ENCODE measurements at places on chromosomes 1 and 21. TPM values are rescaled to one million over a fixed set of nuclear protein-coding genes. Genes with fewer than 3 reads are reported as not detected.

DNA sequence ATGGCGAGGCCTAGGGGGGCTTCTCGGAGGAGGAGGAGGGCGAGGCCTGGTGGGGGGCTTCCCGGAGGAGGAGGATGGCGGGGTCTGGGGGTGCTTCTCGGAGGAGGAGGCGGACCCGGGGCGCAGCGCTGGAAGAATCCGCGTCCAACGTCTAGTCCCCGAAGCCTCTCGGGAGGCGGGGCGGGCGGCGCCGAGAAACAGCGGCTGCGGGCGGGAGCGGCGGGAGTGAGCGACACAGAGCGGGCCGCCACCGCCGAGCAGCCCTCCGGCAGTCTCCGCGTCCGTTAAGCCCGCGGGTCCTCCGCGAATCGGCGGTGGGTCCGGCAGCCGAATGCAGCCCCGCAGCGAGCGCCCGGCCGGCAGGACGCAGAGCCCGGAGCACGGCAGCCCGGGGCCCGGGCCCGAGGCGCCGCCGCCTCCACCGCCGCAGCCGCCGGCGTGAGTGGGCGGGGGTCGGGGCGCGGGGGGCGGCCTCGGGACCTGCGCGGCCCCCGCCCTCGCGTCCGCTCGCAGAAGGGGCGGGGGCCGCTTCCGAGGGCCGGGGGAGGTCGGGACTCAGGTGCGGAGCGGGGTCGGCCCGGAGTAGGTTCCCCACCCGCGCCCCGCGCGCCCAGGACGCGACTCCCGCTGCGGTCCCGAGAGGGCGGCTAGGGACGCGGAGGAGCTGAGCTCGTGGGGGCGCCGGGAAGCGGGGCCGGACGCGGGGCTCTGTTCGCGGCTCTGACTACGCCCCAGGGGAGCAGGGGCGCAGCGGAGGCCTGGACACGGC lies at the start of gene KLHL17:
Gene KLHL17 (plus strand): TSS at position 222 of the 769 bp plus-strand sequence. CDS start 110 bp downstream, at position 332.
- DNase-seq = peak; percentile 91

- DNase-seq = no peak
Observed at GRCh38 chr1:21921100-21921875, 15.8 kb downstream of the HSPG2 start.

DNA sequence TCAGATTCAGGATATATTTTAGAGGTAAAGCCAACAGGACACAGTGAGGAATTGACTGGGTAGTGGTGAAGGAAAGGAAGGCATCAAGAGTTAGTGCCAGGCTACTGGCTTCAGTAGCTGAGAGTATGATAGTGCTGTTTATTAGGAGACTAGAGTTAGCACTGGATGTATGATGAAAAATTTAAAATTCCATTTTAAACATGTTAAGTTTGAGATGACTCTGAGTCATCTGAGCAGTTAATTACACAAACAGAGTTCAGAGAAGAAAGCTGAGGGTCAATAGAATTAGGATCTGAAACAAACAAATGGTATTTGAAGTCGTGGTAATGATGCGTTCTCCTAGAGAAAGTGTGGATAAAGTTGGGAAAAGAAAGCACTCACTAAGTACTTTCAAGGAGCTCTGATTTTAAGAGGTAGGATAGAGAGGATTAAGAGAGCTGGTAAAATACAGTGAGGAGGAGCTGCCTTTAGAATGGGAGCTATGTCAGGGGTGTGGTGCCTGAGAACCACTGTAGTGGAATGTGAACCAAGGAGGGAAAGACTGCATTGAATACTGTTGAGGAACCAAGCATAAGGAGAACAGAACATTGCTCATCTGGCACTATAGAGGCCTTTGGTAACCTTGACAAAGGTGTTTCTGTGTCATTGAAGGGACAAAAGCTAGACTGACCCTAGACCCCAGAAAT lies 21.7 kb upstream of the SHCBP1L start:
- no peak for DNase-seq

Gene FAM72A
- 1.1 TPM for polyA plus RNA-seq

Gene CDCA8
- 0.38 TPM for polyA plus RNA-seq

DNA sequence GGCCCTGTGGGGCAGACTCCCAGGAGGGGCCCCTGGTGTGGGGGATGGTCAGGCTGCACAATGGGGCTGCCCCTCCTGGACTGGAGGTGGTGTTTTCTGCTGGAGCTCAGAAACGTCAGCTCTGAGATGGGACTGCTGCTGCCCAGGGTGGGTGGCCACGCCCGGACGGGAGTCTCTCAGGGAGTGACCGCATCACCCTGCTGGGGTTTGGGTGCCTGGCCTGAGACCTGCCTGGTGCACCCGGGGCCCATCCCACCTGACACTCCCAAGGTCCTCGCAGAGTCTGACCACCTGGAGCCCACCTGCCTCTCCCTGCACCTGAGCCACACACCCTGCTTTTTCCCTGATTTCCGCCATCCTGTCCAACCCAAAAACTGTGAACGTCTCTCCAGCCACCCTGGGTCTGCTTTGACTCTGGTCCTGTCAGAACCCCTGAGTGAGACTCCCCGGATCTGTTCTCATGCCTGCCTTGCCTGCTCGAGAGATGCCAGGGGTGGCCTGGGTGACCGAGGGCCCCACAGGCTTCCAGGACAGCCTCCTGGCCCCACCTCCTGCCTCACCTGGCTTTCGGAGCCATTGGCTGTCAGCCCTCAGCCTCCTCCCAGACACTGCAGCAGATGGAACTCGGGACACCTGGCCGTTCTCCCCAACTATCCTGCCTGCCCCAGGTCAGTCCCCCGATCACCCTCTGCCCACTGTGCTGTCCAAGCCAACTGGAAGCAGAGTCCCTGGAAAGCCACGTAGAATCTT lies 11.6 kb upstream of the SMYD3 start:
- no peak for DNase-seq

DNA sequence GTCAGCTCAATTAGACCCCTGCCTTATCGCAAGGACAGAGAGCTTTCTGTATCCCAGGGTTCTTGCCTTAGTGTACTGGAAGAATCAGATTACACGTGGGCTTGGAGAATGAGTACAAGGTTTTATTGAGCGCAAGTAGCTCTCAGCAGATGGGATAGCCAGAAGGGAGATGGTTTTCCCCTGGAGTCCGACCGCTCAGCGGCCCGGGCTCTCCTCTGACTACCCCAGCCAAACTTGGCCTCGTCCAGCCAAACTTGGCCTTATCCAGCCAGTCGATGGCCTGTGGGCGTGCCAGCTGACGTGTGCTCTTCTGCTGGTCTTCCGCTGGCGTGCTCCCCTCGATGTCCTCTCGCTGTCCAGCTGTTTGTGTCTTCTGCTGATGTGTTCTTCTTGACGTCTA lies 136.9 kb downstream of the SYT14 start:
- no peak for DNase-seq

DNA sequence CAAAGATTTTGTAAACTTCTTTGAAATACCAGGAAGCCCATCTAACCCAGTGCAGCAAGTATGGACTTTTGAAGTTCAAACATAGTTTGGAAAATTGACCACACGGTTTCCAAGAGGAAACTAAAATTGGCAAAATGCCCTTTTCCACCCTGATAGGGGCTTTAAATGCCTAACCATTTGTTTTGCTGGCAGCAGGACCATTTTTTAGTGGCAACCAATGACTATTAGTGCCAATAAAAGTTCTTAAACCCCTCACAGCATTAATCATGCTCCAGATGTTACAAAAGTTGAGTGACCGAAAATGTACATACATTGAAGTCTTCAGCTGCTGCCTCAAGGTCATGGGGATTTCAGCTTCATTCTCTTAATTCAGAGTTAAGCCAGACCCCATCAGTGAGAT lies 46.4 kb upstream of the ENAH start:
- DNase-seq = no peak

DNA sequence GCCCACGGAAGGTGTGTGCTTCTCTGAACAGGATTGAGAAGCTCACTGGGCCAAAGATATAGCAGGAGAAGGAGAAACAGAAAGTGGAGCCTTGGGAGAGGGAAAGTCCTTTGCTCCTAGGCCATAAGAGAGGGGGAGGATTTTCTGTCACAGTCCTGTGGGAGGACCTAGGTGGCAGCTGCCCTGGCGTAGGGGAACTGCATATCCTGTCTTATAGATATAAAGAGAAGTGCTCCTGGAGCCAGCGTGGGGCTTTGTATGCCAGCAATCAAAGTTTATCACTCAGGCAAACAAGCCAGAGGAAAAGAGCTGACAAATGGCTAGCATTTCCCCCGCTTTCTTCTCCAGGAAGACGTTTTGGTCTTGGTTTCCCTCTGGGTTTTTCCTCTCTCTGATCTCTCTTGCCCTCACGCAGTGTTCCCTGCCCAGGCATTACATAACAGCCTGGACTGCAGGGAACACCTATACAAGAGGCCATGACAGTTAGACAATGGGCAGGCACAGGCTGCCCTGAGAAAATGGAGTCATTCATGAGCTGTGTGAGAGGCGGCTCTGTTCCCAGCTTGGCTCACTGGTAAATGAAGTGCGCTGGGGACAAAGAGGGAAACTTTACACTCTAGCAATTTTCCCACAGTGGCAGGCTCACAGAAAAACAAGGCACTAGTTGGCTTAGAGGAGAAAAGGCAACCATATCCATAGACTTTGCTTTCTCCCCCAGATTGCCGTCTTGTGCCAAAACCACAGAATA lies 52.5 kb upstream of the ZNF648 start:
- no peak for DNase-seq

Gene LRRC53
- not detected for polyA plus RNA-seq

DNA sequence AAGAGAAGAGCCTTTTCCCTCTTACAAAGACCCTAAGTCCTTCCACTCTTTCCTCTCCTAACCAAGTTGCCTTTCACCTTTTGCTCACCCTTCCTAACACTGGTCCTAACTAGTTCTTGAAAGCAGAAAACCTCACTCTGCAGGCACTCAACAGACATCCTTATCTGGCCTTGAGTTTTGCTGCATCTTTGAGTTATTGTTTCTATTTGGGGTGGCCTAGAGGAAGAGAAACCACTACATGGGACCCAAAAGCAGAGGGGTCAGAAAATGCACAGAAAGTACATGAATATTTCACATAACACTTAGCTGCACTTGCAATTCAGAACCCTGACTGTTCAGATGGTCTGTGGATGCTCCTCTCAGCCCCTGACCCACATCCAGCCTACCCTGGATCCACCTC lies 178.3 kb upstream of the SYT6 start:
- no peak for DNase-seq

GRCh38 chr21:45631540-45631939 lies 12.0 kb upstream of the PCBP3 start:
- DNase-seq = no peak

Gene PTGFRN
- 100 TPM for polyA plus RNA-seq

- no peak for DNase-seq
Observed at GRCh38 chr1:203407296-203407695, 56.4 kb upstream of the FMOD start.

- DNase-seq = peak; percentile 57
Observed at GRCh38 chr1:23217421-23218115, at the start of gene HTR1D. Gene HTR1D (minus strand): TSS chr1:23217502. CDS start chr1:23194219, 23,283 bp downstream.

DNA sequence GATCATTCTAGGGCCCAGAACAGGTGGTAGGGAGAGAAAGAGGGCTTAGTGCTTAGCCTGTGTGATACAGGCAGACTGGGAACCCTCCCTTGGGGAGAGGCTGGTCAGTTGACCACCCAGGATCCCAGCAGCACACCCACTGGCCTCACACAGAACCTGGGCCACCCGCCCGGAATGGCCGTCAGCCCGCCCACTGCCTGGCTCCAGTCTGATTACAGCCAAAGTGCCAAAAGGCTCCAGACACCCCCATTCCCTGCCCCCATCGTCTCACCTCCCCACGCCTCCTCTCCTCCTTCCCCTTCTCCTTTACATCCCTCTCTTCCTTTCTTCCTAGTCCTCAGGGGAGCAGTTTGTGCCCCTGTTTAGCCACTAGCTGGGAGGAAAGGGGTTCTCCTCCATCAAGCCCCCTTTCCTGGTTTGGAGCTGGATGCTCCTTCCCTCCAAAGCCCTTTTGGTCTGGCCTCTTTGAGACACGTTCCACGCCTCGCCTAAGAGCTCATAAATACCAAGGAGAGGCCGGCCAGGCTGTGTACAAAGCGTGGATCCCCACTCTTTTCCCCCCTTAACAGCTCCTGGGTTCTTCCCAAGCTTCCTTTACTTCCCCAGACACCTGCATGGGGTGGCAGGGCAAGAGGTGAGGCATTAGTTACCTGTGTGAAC lies 4.6 kb upstream of the WNT2B start:
- peak; percentile 77 for DNase-seq

Data from right cardiac atrium (tissue), 5 donors.